T-helper 17 cell (primary cell): ENCODE measurements at places on chromosomes 12 and 14. TPM values are rescaled to one million over a fixed set of nuclear protein-coding genes. Genes with fewer than 3 reads are reported as not detected.
A peak's percentile ranks its signal among the peaks of the same experiment; 100 is the strongest.

DNA sequence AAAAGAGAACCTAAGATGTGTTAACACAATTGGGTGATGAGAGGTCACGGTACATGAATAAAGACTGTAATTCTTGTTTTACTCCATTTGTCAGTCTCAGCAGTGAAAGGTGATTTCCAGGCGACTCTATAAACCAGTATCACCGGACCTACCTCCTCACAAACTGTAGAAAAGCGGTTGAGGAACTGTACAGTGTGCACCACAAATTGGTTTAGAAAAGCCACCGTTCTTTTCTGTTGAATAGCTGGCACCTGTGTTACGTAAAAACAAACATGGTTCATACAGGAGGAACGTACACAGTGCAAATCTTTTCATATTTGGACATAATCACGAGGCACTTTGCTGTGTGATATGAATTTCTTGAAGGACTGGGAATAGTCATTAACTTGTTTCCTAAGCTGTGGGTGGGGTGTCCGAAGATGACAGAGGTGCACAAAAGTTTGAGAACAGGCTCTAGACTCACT lies 663 bp downstream of the WASHC3 start:
- peak overlapping the region; percentile 100 for H3K27ac ChIP-seq
- H3K36me3 ChIP-seq, result peaks cover 16% of the 10 kb centered on the region
- peak overlapping the region; percentile 98 for H3K4me3 ChIP-seq
- no peak for DNase-seq
- H3K27me3 ChIP-seq, result peaks cover 13% of the 10 kb centered on the region

- H3K4me3 ChIP-seq, result no peak overlapping the region
- no peak overlapping the region for H3K27ac ChIP-seq
- H3K4me1 ChIP-seq, result peaks cover 3% of the 10 kb centered on the region
- H3K27me3 ChIP-seq, result peaks cover 50% of the 10 kb centered on the region
Measured at GRCh38 chr12:2739832-2740641, 54.7 kb upstream of the FKBP4 start.

DNA sequence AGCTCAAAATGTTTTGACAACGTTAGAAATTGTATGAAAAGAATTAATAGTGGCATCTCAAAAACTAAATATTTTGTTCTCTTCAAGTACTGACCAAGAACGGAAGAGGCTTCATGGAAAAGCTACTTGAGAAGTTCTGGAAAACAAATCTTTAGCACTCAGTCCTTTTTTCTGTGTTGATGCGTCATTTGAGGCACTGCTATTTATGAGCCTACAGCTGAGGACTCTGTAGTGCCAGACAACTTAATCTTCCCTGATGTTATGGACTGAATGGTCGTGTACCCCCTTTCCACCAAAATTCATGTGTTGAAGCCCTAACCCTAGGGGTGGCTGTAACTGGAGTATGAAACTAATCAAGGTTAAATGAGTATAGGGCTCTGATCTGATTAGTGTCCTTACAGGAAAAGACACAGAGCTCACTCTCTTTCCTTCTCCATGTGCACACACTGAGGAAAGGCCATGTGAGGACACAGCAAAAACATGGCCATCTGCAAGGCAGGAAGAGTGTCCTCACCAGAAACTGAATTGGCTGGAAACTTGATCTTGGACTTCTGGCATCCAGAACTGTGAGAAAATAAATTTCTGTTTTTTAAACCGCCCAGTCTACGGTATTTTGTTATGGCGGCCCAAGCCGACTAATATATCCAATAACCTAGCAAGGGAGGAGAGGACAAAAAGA lies 337.0 kb upstream of the CLEC14A start:
- H3K4me1 ChIP-seq, result no peaks in the 10 kb centered on the region

- H3K4me1 ChIP-seq, result no peaks in the 10 kb centered on the region
- no peak overlapping the region for H3K27ac ChIP-seq
- no peaks in the 10 kb centered on the region for H3K36me3 ChIP-seq
Measured at GRCh38 chr12:46133751-46134150, 135.1 kb downstream of the SLC38A1 start.

DNA sequence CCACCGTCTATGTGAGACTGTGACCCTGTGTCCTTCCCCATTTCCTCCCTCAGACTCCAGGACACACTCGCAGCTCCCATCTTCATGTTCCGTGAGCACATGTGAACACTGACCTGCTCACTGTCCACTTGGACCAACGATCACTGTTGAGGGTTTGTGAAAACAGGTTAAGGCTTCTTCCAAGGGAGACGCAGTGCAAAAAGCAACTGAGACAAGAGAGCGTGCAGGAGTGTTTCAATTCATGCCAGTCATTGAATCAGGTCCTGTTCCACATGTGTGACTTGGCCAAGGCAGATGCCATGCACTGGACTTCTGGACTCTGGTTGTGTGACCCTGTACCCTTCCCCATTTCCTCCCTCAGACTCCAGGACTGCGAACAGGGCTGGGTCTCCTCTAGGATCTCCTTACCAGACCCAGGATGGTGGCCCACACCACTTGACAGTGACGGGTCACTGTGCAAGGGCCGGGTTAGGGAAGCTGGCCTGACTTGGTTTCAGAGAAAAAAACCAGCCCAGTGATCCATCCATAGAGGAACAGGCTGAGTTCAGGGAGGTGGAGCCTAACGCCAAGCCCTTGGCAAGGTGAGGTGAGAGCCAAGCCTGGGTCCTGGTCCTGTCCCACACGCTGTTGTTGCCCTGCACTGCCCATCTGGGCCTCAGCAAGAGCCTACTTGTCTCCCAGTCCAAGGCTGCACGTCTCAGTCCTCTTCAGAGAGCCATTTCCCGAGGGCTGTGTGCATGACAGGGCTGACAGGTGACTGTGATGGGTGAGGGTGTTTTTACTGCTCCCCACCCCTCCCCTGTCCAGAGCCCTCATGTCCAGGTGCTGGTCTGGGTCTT lies 5.7 kb upstream of the KRT5 start:
- DNase-seq, result no peak
- H3K4me3 ChIP-seq, result no peak overlapping the region
- H3K27me3 ChIP-seq, result peaks cover 34% of the 10 kb centered on the region
- H3K27ac ChIP-seq, result no peak overlapping the region

- DNase-seq, result no peak
- H3K27me3 ChIP-seq, result no peaks in the 10 kb centered on the region
Measured at GRCh38 chr14:72528059-72528862, 365.6 kb downstream of the DPF3 start.

The MANSC1 gene
- total RNA-seq, result not detected

The USP44 gene
- total RNA-seq, result 2.2 TPM
